ENCODE measurements at places on chromosomes 5 and 9. TPM values are rescaled to one million over a fixed set of nuclear protein-coding genes. Genes with fewer than 3 reads are reported as not detected.
A peak's percentile ranks its signal among the peaks of the same experiment; 100 is the strongest.

DNA sequence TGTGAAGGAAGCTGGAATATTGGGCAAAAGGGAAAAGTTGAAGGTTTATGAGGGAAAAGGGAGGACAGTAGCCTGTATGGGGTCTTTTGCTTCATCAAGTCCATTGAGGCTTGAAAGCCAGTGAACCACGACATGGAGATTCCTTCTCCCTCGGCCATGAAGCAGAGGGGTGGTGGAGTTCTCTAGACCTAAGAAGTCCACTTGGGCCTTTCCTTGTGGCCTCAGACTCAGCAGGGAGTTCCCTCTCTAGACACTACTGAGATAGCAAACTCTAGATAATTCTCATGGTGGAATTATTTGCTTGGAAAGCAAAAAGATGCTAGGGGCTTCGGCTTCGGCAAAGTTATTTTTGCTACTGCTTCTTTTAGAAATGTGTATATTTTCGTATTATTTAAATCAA, 78.5 kb downstream of the FOXD1 start:
- H3K36me3 ChIP-seq: no peaks in the 10 kb centered on the region
- no peak overlapping the region for H3K4me3 ChIP-seq
- no peaks in the 10 kb centered on the region for H3K4me1 ChIP-seq
- DNase-seq: no peak

HMGCS1 gene
- 24.8 TPM for polyA plus RNA-seq

- peaks cover 4% of the 10 kb centered on the region for H3K4me1 ChIP-seq
- H3K27me3 ChIP-seq: no peaks in the 10 kb centered on the region
Measured at GRCh38 chr5:37662789-37663485, 176.9 kb downstream of the GDNF start.

- H3K4me3 ChIP-seq: no peak overlapping the region
- DNase-seq: no peak
- H3K27ac ChIP-seq: no peak overlapping the region
- H3K27me3 ChIP-seq: no peaks in the 10 kb centered on the region
- H3K36me3 ChIP-seq: peaks cover 8% of the 10 kb centered on the region
Measured at GRCh38 chr9:20570756-20571155, 51.5 kb downstream of the MLLT3 start.

DNA sequence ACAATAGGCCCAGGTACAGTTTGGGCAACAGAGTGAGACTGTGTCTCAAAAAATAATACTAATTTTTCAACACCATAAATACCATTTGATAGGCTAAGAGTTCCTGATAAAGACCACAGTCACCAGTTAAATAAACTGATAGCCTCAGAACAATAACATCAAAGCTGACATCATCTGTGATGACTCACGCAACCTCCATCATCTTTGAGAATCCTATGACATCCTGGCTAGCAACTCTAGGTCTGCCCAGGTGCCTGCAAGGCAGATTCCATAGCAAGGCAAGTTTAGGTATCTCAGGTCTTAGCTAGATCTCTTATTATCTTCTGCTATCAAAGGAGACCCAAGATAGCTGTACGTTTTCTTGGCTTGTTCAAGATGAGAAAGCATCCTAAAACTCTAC, 30.5 kb upstream of the UBAP2 start:
- H3K4me3 ChIP-seq: no peak overlapping the region
- H3K36me3 ChIP-seq: no peaks in the 10 kb centered on the region
- H3K27me3 ChIP-seq: peaks cover 42% of the 10 kb centered on the region
- no peak overlapping the region for H3K27ac ChIP-seq
- DNase-seq: no peak

SLC6A19 gene
- not detected for polyA plus RNA-seq

- H3K4me1 ChIP-seq: no peaks in the 10 kb centered on the region
- no peak overlapping the region for H3K4me3 ChIP-seq
- H3K27me3 ChIP-seq: no peaks in the 10 kb centered on the region
- H3K27ac ChIP-seq: no peak overlapping the region
- no peaks in the 10 kb centered on the region for H3K36me3 ChIP-seq
Measured at GRCh38 chr9:16316456-16316855, 554.0 kb downstream of the BNC2 start.

GRCh38 chr9:105320568-105320967, 76.1 kb downstream of the SLC44A1 start:
- H3K4me3 ChIP-seq: no peak overlapping the region
- peaks cover 9% of the 10 kb centered on the region for H3K4me1 ChIP-seq
- DNase-seq: no peak
- H3K36me3 ChIP-seq: no peaks in the 10 kb centered on the region

DNA sequence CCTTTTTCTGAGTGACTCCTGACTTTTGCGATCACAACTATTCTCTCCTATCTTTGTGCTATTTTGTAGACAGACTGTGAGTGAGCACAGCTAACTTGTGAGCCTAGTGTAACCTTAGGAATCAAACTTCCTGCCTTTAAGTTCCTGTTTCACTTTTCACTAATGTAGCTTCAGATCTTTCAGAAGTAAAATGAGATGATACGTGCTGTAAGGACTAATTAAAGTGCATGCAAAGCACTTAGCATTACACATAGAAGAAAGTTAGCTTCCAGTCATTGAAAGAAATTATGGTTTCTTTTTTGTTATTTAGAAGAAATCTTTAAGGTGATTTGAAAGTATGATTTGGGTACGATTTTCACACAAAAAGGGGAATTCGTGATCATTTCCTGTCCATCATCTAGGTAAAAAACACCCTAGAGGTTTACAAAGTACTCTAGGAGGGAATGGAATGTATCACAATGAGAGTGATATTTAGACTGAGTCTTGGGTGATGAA, 122.7 kb downstream of the ST8SIA4 start:
- H3K4me3 ChIP-seq: peak overlapping the region; percentile 76
- no peaks in the 10 kb centered on the region for H3K36me3 ChIP-seq
- H3K4me1 ChIP-seq: peaks cover 42% of the 10 kb centered on the region

- H3K27ac ChIP-seq: no peak overlapping the region
- no peak overlapping the region for H3K4me3 ChIP-seq
Measured at GRCh38 chr9:80175286-80176150, 603.8 kb downstream of the TLE4 start.

GRCh38 chr5:67149951-67150523, 46.6 kb downstream of the CD180 start:
- no peaks in the 10 kb centered on the region for H3K4me1 ChIP-seq
- H3K27me3 ChIP-seq: no peaks in the 10 kb centered on the region
- no peak overlapping the region for H3K4me3 ChIP-seq
- no peak overlapping the region for H3K27ac ChIP-seq

PGM5 gene
- not detected for polyA plus RNA-seq

DNA sequence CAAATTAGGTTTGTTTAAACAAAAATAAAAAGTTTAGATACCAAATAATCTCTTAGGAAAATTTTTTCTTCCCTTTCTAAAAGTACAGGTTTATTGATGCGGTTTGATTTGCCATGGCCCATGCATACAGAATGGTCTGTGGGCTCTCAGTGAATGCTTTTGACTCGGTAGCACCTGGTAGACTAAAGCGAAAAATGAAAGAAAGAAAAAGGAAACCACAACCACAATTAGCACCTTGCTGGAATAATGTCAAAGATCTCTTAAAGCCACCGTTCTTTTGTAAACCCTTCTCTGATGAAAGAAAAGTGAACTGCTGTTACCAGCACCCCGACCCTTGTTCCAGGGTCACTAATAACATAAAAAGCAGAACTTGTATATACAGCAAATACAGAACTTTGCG, 157.9 kb downstream of the NFIB start:
- H3K27me3 ChIP-seq: no peaks in the 10 kb centered on the region
- no peaks in the 10 kb centered on the region for H3K4me1 ChIP-seq
- H3K27ac ChIP-seq: no peak overlapping the region
- H3K36me3 ChIP-seq: no peaks in the 10 kb centered on the region
- H3K4me3 ChIP-seq: no peak overlapping the region

- H3K4me3 ChIP-seq: no peak overlapping the region
- DNase-seq: no peak
- no peak overlapping the region for H3K27ac ChIP-seq
- H3K4me1 ChIP-seq: no peaks in the 10 kb centered on the region
- H3K36me3 ChIP-seq: no peaks in the 10 kb centered on the region
Measured at GRCh38 chr5:172439785-172440477, 14.4 kb downstream of the SH3PXD2B start.

- H3K27me3 ChIP-seq: peaks cover 14% of the 10 kb centered on the region
- DNase-seq: no peak
- H3K4me1 ChIP-seq: peaks cover 2% of the 10 kb centered on the region
- no peak overlapping the region for H3K4me3 ChIP-seq
- no peaks in the 10 kb centered on the region for H3K36me3 ChIP-seq
Measured at GRCh38 chr9:93200989-93201334, 17.0 kb downstream of the WNK2 start.

GRCh38 chr9:84711936-84712335, 42.4 kb downstream of the NTRK2 start:
- no peak overlapping the region for H3K4me3 ChIP-seq
- DNase-seq: no peak
- H3K27ac ChIP-seq: no peak overlapping the region
- H3K36me3 ChIP-seq: no peaks in the 10 kb centered on the region

DNA sequence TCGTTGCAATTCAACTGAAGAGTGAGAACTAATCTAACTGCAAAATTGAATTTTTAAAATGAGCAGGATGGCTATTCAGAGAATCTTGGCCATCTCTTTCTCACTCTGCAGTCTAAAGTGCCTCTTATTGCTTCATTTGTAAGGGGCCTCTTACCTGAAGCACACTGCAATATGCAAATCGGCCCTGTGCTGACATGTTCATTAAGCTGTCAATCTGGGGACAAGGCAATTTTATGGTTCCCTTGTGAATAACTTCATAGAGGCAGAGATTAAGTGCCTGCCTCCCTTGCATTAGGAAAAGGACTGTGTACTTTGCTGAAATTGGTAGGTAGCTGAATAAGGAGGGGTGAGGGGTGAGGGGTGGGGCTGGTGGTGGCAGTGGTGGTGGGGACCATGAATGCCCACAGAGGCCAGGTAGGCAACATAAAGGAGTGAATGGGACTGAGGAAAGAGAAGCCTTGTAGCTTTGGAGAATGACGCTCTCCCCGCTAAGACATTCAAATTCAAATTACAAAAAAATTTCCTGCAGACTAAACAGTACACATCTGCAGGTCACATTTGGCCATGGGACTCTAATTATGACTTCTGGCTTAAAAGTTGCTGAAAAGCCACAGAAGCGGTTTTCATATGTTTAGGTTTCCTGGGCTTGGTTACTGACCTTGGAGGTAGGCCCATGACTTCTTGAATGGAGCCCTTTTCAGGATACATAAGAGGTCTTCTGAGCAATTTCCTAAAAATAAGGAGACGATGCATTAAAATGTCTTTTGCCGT, 25.0 kb downstream of the TNFSF8 start:
- H3K27me3 ChIP-seq: no peaks in the 10 kb centered on the region
- DNase-seq: no peak
- H3K4me1 ChIP-seq: peaks cover 37% of the 10 kb centered on the region
- H3K36me3 ChIP-seq: peaks cover 17% of the 10 kb centered on the region
- no peak overlapping the region for H3K4me3 ChIP-seq

DNA sequence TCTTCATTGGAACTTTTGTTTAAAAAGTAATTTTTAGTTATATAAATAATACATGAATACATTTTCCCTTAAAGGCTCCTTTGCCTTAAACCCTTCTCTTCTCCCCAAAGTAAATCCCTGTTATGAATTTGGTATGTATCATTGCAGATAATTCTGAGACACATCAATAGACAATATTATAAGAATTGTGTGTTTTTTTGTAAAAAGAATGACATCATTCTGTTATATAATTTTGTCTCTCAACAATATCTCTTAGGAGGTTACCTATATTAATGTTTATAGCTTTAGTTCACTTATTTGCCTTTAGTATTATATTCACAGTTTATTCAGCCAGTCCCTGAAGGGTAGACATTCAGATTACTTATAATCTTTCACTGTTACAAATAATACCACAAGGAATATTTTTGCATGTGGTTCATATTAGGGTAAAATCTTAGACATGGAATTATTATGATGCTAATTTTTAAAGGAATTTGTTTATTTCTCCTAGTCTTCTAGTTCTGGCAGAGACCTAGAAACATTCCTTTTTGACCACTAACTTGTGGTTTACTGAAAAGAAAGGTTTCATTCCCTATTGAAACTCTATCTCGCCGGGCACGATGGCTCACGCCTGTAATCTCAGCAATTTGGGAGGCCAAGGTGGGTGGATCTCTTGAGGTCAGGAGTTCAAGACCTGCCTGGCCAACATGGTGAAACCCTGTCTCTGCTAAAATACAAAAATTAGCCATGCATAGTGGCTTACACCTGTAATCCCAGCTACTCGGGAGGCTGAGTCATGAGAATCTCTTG, 105.6 kb downstream of the KCTD16 start:
- no peak overlapping the region for H3K27ac ChIP-seq
- no peaks in the 10 kb centered on the region for H3K4me1 ChIP-seq
- H3K4me3 ChIP-seq: no peak overlapping the region
- no peaks in the 10 kb centered on the region for H3K27me3 ChIP-seq
- no peak for DNase-seq
- H3K36me3 ChIP-seq: no peaks in the 10 kb centered on the region

DNA sequence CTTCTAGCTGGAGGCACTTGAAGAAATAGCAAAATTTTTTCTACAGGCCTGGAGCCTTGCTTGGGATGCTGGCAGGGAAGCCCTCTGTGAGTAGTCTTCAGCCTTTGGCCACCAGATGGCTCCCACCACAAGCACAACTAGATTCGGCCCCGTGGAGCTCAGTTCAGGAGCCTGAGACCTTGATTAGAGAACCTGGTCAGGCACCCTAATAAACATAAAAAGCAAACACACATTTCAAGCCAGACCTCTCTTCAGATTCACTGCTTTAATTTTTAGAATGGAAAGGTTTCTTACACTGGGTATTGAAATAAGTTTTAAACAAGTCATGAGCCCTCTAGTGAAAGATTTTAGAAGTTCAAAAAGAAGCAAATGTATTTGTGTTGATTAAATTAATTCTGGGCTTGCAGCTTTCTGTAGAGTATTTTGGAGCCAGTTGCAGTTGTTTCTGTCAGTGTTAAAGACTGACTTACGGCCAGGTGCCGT, 41.4 kb downstream of the GLRX start:
- DNase-seq: peak; percentile 68
- peaks cover 6% of the 10 kb centered on the region for H3K4me1 ChIP-seq
- peak overlapping the region; percentile 22 for H3K4me3 ChIP-seq
- H3K36me3 ChIP-seq: no peaks in the 10 kb centered on the region
- no peak overlapping the region for H3K27ac ChIP-seq

- no peaks in the 10 kb centered on the region for H3K27me3 ChIP-seq
- H3K4me3 ChIP-seq: no peak overlapping the region
- no peak overlapping the region for H3K27ac ChIP-seq
- no peaks in the 10 kb centered on the region for H3K36me3 ChIP-seq
Measured at GRCh38 chr9:83385317-83385716, 152.9 kb downstream of the FRMD3 start.

DNA sequence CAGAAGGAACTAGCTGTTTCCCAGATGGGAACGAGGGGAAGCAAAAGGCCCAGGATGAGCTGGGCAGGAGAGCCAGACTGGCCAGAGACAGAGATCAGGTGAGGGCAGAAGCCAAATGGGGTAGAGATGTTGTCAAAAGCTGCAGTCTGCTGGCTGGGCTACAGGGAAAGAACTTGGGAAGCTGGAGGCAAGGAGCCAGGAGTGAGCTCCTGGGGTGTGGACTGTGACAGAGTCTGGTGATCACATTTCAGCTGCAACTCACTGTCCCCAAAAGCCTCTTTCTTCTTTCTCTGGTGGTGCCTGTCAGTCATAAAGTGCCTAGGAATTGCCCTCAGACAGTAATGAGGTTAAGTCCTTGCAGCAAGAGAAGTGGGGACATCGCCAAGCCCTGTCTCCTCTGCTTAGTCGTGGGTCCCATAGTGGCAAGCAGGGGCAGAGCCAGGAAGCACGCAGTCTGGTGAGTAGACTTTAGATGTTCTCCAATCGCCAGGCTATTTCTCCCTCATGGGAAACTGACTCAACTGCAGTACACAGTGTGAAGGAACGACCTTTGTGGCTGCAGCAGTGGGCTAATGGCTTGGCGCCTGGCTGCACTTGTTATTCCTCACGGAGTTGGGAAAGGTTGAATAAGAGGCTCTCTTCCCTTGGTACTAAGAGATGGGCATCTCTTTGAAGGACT, 2.5 kb upstream of the FSD1L start:
- H3K4me1 ChIP-seq: peaks cover 13% of the 10 kb centered on the region
- no peaks in the 10 kb centered on the region for H3K36me3 ChIP-seq
- DNase-seq: no peak
